ENCODE measurements at places on chromosomes 7 and 10.
A peak's percentile ranks its signal among the peaks of the same experiment; 100 is the strongest.

- DNase-seq, result no peak
Observed at GRCh38 chr7:100342765-100343164, 15.2 kb upstream of the PILRB start.

DNA sequence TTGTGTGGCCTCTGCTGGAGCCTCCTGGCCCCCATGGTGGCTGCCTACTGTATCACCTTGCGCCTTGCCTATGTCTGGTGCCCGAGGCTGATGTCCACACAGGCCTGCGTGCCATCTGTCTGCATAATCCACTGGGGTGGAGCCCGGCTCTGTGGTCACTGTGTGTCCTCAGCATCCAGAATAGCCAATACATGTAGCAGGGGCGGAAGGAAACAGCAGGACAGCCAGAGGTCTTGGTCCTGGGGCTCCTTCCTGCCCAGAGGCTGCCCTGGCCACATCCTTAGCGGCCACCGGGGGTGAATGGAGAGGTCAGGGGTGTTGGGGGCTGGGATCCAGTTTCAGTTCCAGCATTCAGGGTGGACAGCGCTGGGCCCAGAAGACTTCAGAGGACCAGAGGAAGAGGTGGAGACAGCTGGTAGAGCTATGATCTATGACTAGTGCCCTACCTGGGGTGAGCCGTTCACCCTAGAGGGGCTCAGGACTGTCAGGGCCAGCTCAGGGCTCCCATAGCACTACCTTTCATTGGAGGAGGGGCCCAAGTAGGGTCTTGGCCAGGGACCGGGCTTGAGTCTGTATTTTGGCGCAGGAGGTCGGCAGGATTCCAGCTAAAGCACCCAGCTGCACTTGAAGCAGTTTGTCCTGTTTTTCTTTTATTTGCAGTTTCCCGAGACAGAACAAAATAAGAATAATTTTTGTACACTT is 15.9 kb downstream of the YKT6 start:
- no peak for DNase-seq

GRCh38 chr7:130254555-130254954 is 12.1 kb upstream of the CPA2 start:
- DNase-seq, result no peak

- DNase-seq, result no peak
Observed at GRCh38 chr10:120989279-120989678, 138.1 kb downstream of the WDR11 start.

GRCh38 chr10:94571528-94571927 is 25.9 kb downstream of the HELLS start:
- DNase-seq, result no peak

DNA sequence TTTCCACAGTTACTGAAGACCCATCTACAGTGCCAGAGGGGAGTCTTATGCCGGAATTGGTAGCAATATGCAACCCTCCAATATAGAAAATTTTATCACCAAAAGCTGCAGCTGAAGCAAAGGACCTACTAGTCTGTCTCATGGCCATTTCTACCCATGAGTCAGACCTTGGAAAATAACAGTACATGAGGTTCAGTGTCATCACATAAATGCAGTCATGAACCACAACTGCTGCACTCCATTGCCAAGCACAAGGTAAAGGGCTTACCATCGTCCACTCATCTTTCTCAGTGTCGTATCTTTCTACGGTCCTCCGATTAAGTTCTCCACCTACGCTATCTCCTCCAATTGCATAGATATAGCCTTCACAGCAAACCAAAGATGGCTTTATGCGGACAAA is 21.8 kb downstream of the KBTBD2 start:
- no peak for DNase-seq

DNA sequence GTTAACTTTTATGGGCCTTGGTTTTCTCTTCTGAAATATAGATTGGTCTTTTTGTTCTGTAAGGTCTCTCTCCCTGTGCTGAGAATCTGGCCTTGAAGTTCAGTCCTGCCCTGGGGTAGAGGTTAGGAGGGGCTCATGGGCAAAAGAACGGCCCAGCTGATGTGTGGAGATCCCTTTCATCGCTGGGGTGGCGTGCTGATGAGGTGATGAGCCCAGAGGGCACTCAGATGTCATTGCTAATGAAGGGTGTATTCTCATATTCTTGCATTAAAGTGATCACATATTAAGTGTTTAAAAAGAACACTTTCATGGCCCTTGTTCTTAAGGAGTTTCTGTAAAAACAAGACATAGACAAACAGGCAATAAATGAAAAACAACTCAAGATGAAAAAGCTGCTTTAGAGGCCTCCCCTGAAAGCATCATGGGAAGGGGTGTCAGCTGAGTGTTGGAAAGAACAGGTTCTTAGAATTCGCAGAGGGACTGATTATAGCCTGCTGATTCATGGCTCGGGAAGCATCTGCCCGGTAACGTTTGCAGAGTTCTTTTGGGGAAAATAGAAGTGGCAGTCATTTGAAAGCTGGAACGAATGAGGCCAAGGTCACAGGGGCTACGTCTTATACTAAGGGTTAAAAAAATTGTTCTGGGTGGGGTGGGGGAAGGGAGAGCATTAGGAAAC is 72.5 kb upstream of the GPR158 start:
- DNase-seq, result no peak

DNA sequence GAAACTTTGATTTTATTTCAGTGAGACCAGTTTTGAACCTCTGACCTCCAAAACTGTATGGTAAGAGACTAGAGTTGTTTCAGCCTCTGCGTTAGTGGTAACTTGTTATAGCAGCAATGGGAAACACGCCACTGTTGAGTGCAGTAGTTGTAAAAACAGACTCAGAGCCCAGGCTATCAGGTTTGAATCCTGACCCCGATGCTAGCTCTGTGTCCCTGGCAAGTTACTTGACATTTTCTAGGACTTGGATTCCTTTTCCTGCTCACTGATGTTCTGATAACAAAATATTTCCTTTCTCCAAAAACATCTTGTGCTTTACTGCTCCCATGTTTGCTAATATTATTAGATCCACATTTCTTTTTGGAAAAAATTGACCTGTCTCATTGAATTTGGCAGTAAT is 131.0 kb downstream of the PLXDC2 start:
- no peak for DNase-seq

GRCh38 chr7:105014693-105015389 is 836 bp downstream of the KMT2E start:
- DNase-seq, result peak; percentile 52

- no peak for DNase-seq
Observed at GRCh38 chr7:65972976-65973375, 9.0 kb downstream of the GUSB start.

- DNase-seq, result no peak
Observed at GRCh38 chr7:136123352-136123751, 146.2 kb upstream of the MTPN start.

GRCh38 chr10:21527598-21528235 is 2.2 kb upstream of the SKIDA1 start:
- DNase-seq, result no peak

- no peak for DNase-seq
Observed at GRCh38 chr10:2885288-2886278, 181.8 kb upstream of the PFKP start.

DNA sequence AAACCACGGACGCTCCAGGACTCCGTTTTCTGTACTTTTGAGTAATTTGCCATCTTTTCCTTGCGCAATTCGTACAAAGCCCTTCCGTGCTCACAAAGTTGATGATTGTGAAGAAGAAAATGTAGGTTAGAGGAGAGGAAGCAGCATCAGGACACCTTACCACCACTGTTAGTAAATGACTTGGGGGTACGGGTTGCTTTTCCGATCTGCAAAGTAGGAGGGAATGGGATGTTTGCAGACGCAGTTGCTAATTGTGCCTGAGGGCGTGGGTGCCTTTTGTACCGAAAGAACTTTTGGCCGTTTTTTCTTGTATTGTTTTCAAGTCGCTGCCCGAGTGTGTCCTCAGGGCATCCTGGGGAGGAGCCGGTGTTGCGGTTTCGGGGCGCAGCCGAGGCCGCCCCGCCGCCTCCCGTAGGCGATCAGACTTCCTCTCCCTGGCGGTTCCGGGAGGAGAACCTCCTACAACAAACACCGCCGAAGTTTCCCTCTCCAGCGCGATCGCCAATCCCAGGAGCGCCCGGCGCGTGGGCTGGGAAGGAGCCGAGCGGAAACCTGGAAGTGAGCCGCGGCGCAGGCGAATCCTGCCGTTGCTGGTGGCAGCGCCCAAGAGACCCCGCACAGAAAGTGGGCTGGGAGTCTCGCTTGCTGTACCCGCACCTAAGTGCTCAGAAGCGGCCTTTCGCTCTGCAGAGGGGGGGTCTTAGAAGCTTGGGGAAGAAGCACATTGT is 1.0 kb downstream of the PRR15 start:
- peak; percentile 68 for DNase-seq

- peak; percentile 4 for DNase-seq
Observed at GRCh38 chr10:70492786-70493659, 14.5 kb downstream of the PALD1 start.

GRCh38 chr10:70355051-70356021 is 27.1 kb downstream of the LRRC20 start:
- no peak for DNase-seq

GRCh38 chr10:71081229-71081560 is 131.2 kb upstream of the UNC5B start:
- DNase-seq, result peak; percentile 1

DNA sequence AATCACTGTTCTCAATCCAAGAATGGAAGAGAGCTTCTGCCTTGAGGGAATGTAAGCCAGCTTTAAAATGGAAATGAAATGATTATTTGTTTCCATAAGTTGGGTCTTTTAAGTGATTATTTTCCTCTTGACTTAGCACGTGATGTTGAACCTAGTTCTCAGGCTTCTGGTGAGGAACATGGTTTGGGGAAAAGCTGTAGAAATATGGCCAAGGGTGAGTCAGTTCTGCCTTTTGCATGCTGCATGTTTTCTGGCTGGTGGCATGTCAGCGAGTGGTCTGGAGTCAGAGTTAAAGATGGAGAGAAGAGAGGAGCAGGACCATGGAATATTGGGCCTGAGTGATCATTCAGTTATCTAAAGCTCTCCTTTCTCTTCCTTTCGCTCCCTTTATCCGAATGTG is 54.0 kb downstream of the DNAH11 start:
- DNase-seq, result no peak

- no peak for DNase-seq
Observed at GRCh38 chr10:43393606-43394360, 15.2 kb downstream of the HNRNPF start.

DNA sequence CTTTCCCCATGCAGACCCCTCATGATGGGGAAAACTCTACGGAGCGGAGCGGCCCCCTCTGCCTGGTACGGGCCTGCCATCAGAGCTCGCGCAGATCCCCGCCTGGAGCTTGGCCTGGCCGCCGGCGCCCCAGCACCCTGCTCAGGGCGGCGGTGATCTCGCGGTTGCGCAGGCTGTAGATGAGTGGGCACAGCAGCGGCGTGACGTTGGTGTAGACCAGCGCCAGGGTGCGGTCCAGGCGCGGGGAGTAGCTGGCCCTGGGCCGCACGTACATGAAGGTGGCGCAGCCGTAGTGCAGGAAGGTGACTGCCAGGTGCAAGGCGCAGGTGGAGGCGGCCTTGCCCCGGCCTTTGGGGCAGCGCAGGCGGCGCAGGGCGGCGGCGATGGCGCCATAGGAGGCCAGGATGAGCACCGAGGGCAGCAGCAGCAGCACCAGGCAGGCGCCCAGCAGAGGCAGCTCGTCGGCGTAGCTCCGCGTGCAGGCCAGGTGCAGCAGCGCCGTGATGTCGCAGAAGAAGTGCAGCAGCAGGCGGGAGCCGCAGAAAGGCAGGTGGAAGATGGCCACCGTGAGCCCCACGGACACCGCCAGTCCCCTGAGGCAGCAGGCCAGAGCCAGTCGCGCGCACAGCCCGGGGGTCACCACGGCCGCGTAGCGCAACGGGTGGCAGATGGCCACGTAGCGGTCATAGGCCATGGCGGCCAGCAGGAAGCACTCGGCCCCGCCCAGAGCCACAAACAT is 33.4 kb downstream of the TAS2R41 start:
- no peak for DNase-seq

- DNase-seq, result no peak
Observed at GRCh38 chr7:101555269-101555920, 73.7 kb downstream of the MYL10 start.

DNA sequence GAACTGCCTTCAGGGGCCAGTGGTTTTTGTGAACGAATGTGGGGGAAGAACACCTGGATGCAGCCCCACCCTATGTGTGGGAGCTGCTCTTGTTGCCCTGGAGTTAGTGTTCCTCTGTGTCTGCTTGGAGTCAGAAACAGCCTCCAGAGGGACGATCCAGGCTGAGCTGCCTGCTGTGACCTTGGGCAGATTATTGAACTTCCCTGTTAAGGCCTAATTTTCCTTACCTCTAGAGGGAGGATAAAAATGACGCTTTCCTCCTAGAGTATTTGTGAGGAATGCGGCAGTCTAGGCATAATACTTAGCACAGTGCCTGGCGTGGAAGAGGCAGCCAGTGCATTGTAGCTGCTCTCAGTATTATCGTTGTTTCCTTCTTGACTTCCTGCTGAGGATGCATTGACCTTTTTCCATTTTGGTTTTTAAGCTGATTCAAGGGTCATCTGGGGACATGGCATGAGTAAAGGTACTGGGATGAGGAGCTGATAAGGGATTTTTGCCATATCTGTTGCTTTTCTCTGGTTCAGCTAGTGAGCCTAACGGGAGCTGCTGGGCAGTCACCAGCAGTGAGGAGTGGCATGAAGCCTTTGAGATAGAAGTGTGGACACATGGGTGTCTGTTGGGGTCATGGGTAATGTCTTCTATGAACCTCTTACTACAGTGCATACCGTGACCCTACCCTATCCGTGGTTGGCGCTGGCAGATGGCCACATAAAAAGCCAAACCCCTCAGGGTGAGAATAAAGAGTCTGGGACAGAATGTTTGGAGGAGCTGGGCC is 6.4 kb downstream of the ZFYVE27 start:
- DNase-seq, result no peak

DNA sequence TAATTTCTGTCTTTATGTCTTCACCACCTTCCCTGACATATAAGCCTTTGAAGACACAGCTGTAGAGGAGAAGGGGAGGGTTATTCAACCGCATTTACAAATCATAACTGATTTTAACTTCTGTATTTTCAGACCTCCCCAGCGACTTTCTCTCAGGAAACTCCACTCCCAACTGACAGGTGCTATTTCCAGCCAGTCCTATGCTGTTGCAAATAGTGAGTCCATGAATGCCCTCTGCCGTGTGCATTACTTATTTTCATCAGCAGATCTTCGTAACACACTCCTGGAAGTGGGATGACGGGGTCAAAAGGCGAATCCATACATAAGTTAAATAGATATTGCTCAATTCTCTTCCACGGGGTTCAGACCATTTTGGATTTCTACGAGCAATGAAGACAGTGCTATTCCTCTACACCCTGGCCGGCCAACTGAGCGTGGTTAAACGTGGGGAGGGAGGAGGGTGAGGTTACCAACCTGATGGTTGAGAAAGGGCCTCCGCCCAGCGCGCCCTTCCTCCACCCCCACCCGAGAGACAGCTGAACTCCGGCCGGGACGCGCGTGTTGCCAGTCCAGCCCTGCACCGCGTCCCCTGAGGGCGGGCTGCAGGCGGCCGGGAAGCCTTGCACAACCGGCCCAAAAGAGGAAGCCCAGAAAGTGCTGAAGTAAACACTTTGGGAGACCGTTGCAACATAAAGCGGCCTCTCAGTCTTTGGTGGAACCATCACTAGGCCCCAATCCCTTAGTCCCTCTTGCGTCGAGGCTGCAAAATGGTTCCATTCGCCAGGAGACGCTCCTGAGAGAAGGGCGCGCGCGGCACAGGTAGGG is at the start of gene APBB1IP:
APBB1IP (plus strand) TSS at position 705 of the 825 bp plus-strand sequence. CDS start 53,986 bp downstream, outside the sequence.
- peak; percentile 20 for DNase-seq

Data from iPS-NIHi11 (cell line).